NCI-H774 (cell line): ENCODE measurements at places on chromosomes 4 and X.

DNA sequence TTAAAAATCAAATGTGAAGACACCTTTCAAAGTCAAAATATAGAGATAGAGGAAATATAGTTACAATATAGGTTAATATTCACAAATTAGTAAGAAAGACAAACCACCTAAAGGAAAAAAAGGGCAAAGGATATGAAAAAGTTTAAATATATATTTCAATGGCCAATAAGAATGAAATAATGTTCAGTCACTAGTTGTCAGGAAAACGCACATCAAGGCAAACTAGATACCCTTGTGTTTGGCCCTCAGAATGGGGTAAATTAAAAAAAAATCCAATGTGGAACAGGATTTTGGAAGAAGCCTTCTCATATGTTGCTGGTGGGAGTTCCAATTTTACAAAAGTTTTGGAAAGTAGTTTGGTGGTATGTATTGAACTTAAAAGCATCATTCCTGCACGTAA is 2.4 kb downstream of the ZNF41 start:
- no peak for DNase-seq

GRCh38 chr4:81826335-81826734 is 354.6 kb upstream of the RASGEF1B start:
- no peak for DNase-seq

DNA sequence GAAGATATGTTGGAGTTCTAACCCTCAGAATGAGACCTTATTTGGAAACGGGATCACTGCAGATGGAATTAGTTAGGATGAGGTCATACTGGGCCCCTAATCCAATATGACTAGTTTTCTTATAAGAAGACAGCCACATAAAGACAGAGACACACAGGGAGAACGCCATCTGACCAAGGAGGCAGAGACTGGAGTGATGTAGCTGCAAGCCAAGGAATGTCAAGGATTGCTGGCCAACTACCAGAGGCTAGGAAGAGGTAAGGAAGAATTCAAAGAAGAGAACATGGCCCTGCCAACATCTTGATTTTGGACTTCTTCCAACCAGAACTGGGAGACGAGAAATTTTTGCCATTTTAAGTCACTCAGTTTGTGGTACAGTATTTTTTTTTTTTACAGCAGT is 152.8 kb upstream of the DIPK2B start:
- DNase-seq = no peak

- no peak for DNase-seq
Measured at GRCh38 chr4:122539861-122540465, 80.9 kb downstream of the IL21 start.

GRCh38 chrX:72123471-72124185 is 8.1 kb downstream of the RTL5 start:
- no peak for DNase-seq

DNA sequence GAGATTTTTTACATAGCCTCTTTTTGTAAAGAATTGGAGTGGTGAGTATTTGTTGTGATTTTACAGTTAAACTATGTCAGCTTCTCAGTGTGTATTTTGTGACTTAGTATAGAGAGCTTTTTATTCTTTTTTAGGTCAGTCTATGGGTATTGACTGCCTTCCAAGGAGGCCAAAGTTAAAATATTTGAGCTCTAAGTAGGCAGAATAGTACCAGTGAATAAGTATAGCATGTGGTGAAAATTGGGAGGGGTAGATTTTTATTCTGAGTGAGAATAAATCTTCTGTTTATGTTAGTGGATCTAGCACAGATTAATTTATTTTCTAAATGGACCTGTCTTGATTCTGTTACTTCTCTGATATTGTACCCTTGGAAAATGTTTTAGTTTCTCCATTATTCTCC is 37.5 kb downstream of the HERC3 start:
- DNase-seq = no peak

DNA sequence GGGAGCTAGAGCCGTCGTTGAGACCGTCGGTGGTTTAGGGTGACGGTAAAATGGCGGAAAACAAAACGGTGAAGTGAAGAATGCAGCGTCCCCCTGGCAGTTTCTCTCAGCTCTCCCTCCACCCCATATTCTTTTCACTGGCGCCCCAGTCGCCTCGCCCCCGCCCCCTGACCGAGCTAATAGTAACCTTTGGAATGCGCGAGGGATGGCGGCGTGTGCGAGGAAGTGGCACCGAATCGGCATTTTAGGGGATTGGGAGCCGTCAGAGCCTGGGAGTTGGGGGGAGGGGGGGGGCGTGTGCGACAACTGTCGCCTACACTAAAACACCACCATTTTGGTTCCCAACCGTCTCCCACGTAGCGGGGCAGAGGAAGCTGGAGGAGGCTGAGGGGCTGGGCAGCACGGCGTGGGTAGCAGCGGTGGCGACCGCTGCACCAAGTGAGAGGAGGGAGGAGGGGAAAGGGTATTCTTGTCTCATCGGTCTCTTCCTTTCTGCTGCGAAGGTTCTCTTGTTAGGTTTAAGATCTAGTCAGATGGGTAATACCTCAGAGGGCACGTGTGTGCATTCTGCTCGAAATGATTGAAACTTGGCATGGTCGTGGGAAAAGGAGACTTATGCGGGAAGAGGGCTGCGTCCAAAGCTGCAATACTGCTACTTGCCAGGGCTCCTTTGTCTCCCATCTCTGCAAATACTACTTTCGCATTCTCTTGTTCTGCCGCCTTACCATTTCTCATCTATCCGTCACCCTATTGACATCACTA is 840 bp downstream of the ZNF711 start:
- DNase-seq = no peak

GRCh38 chr4:22434895-22435294 is 81.0 kb downstream of the ADGRA3 start:
- DNase-seq = no peak
